Fibroblast of villous mesenchyme (primary cell): ENCODE measurements at places on chromosomes 2 and 18. TPM values are rescaled to one million over a fixed set of nuclear protein-coding genes. Genes with fewer than 3 reads are reported as not detected.

Gene ANKRD53
- total RNA-seq, result 0.43 and 1.3 TPM in 2 replicates

GRCh38 chr2:9846554-9846953, 3.3 kb downstream of the TAF1B start:
- peak; percentile 46 for DNase-seq

DNA sequence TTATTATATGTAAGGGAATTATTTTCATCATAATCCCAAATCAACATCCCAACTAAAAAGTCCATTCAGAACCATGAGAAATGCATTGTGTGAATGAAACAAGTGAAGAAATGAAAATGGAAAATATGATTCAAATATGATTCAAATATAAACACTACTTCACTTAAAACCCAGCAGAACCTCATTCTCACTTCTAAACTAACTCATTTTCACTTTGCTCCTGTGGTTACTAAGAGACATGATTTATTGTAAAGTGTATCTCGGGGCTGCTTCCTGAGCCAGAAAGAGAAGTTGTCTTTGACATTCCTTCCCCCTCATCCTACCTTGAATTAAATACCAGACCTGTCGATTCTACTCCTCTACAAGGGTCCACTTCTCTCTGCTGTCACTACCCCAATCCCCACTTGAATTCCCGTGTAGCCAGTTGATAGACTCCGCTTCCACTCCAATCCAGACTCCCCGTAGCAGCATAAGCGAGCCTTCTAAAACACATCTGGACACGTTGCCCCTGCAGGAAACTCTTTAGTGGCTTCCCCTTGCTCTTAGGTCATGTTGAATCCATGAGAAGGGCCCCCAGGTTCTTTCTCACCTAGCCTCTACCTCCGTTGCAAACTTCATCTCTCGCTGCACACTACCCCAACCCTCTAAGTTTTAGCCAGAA, 697.0 kb upstream of the ID2 start:
- DNase-seq, result no peak

GRCh38 chr2:68779595-68779994, 45.0 kb downstream of the ARHGAP25 start:
- DNase-seq, result no peak

DNA sequence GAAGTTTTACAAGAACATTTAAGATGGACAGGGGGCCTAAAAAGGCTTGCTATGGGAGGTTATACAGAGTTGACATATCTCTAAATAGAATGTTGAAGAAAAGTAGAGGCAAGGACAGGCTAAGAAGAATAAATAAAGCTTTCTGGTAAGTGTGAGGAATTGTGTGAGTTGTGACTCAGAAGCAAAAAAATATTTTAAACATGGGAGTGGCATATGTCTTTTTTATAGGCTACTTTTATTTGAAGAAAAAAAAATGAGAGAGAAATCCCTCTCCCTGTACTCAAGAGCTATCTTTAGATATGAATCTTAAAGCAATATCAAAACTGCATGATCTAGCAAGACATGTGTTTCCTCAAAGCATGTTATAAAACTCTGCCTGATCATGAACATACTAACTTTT, 41.1 kb downstream of the RAB3GAP1 start:
- DNase-seq, result no peak

DNA sequence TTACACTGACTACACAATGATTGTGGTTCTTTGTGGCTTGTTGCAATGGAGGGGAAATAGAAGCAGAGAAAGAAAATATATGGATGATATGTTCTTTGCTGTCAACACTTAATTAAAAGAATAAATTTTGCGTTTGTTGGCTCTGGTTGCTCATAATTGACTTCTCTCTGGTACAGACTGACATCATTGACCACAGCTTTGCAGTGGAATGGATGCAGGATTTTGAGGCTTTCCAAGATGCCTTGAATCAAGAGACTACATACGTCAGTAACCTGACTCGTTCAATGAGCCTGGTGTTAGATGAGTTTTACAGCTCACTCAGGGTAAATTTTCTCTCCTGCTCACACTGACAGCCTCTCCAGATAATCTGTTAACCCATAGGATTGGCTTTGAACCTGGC, 9.9 kb downstream of the GPN1 start:
- no peak for DNase-seq
